ENCODE measurements at places on chromosomes 4 and X. TPM values are rescaled to one million over a fixed set of nuclear protein-coding genes. Genes with fewer than 3 reads are reported as not detected.

The KLF8 gene
- total RNA-seq = 1.2 TPM

The TGIF2LX gene
- not detected for total RNA-seq

The POLN gene
- 2.3 TPM for total RNA-seq

The SPANXD gene
- total RNA-seq = not detected

The CXCL3 gene
- 1.7 TPM for total RNA-seq

The UGT2B17 gene
- 1,553 TPM for total RNA-seq

The ARSJ gene
- 3.3 TPM for total RNA-seq

The PABPC1L2A gene
- not detected for total RNA-seq

The CTSO gene
- 14.1 TPM for total RNA-seq

The ARX gene
- 1.0 TPM for total RNA-seq

The HEPH gene
- total RNA-seq = 65.2 TPM

The MSX1 gene
- total RNA-seq = not detected

All from Peyer's patch (tissue), 4 donors.